ENCODE measurements at places on chromosomes 6 and 20. TPM values are rescaled to one million over a fixed set of nuclear protein-coding genes. Genes with fewer than 3 reads are reported as not detected.

KCNB1 gene
- total RNA-seq: 0.33 TPM

FNDC1 gene
- total RNA-seq: 0.47 TPM

GRCh38 chr6:154209555-154209954 is 147.0 kb downstream of the IPCEF1 start:
- no peak for DNase-seq

GRCh38 chr6:54621285-54621684 is 225.3 kb upstream of the FAM83B start:
- no peak for DNase-seq

GRCh38 chr20:24417485-24417884 is 51.9 kb upstream of the SYNDIG1 start:
- no peak for DNase-seq

- DNase-seq: no peak
Observed at GRCh38 chr6:148263010-148263409, 79.6 kb upstream of the SASH1 start.

Data from liver (tissue), 10 donors.